ENCODE measurements at places on chromosomes 7 and 10. TPM values are rescaled to one million over a fixed set of nuclear protein-coding genes. Genes with fewer than 3 reads are reported as not detected.

- no peak for DNase-seq
These were observed 207.1 kb upstream of the NFE2L3 start for GRCh38 chr7:25944777-25945515.

Gene CHAT
- not detected for total RNA-seq

GRCh38 chr7:27000496-27000895 lies 95.3 kb downstream of the HOXA1 start:
- no peak for DNase-seq

DNA sequence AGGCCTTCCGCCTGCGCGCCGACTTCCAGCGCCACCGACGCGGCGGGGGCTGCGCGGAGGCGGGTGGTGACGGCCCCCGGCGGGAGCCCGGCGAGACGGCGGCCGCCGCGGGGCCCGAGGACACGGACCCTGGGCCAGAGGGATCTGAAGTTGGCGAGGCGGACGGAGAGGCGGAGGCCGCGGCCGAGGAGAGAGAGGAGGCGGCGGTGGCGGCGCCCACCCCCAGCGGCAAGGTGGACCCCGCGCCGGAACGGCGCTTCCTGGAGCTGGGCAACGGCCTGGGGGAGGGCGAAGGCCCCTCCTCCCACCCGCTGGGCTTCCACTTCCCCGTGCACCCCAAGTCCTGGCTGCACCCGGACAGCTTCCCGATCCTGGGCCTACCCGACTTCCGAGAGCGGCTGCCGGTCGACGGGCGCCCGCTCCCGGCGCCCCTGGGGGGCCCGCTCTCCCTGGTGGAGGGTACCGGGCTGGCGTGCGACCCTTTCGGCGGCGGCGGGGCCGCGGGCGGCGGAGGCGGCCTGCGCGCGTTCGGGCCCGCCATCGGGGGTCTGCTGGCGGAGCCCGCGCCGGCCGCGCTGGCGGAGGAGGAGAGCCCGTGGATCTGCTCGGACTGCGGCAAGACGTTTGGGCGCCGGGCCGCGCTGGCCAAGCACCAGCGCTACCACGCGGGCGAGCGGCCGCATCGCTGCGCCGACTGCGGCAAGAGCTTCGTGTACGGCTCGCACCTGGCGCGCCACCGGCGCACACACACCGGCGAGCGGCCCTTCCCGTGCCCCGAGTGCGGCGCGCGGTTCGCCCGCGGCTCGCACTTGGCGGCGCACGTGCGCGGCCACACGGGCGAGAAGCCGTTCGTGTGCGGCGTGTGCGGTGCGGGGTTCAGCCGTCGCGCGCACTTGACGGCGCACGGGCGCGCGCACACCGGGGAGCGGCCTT lies 16.2 kb downstream of the ZNF316 start:
- DNase-seq: no peak

GRCh38 chr7:1632506-1632905 lies 37.6 kb upstream of the ELFN1 start:
- DNase-seq: no peak

DNA sequence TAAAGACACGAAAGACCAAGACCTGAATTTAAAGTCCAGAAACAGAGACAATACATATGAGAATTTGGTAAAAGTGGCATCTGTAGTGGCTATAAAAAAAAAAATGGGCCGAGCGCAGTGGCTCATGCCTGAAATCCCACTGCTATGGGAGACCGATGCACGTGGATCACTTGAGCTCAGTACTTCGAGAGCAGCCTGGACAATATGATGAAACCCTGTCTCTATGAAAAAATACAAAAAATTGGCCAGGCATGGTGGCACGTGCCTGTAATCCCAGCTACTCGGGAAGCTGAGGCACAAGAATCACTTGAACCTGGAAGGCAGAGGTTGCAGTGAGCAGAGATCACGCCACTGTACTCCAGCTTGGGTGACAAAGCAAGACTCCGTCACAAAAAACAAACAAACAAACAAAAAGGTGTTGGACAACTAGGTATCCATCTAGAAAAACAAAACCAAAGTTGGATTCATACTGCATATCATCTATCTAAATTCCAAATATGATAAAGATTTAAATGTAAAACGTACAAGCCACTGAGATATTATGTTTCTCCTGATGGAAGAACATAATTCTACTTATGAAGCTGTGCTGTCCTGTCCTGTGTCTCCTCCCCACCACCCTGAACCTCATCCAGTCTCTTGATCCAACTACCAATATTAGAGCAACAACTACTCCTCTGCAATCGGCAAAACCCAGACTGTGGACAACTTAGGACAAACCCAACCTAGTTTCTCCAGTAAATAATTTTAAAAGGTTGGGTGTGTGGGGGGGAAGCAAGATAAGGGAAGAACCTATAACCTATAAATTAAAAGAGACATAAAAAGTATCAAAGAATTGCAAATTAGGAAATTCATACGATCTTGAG lies 53.7 kb downstream of the ATAD1 start:
- DNase-seq: no peak

DNA sequence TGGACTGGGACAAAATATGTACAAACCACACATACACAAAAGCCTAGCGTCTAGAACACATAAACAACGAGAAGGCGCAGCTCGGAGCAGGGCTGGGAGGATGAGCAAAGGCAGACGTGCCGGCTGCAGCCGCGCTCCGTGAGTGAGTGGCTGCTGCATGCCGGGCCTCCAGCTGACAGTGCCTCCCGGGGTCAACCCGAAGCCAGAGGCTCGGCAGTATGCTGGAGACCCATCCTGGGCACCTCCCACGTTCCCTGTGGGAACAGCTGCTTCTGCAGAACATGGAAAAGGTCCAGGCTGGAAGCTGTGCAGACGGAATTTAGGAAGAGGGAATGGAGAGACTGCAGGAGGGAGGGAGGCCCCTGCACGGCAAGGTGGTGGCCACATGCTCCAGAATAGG lies 3.6 kb upstream of the GPR146 start:
- DNase-seq: no peak

- no peak for DNase-seq
These were observed 125.9 kb downstream of the TRRAP start for GRCh38 chr7:99004216-99004615.

DNA sequence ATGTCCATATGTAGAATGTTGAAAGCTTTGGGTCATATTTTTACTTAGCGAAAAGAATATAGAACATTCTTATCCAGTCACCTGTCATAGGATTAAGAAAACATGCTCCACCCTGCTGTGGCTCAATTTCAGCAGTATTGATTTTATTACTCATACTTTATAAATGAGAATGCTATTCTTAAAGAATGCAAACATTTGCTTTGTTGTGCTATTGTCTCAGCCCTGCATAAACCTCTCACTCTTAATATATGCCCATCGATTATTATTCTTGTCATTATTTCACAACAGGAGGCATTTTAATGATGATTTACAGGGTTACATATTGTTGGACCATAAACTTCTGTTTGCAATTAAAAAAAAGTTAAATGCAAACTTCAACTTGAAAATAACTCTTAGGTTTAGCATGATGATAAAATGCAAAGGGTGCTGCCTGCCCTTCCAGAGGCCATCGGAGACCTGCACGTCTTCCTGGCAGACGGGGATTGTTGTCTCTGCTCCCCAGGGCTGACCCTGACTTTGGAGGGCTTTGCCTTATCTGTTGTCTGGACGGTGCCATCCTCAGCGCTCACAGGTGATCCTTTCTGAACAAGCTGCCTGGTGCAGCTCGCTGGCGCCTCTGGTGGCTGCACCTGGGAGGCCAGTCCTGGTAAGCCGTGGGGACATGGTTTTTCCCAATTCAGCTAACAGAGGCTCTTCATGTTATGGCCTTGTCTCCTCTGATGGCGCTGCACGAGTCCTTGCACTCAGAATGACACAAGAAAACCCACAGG lies 50.0 kb upstream of the SHH start:
- DNase-seq: no peak

DNA sequence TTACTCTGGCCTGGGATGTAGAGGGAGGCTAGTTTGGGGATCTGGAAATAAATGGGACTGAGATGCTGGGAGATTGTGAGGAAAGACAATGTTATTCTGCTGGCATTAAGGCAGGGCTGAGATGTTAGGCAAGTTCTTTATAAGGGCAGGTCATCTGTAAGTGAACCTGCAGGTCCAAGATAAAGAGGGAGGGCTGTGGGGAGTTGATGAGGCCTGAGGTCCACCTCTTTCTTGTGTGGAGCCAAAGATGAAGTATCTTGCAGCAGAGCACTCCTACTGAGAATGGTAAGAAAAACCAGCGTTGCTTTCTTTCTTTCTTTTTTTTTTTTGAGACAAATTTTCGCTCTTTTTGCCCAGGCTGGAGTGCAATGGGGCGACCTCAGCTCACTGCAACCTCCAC lies 19.1 kb downstream of the CYCS start:
- no peak for DNase-seq

Gene INMT
- not detected for total RNA-seq

Gene CFAP70
- total RNA-seq: 0.28 TPM

DNA sequence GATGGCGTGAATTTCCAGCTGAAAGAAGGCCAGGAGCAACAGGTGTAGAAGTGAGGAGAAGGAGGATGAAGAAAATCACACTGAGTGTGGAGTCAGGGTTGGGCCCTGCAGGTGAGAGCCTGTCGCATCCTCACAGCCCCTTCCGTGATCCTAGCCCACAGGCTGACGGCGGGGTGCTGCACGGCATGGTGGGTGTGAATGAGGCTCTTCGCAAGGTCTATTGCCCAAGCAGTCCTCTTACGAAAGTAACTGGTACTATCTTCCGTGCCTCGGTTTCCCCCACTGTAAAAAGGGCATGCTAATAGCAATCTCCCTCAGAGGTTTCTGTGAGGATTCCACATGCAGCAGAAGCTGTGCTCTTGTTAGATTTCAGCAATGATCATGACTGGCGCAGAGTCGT lies 129.9 kb upstream of the TNS3 start:
- no peak for DNase-seq

GRCh38 chr7:96826089-96826488 lies 116.4 kb upstream of the SEM1 start:
- DNase-seq: no peak

Measured in pulmonary artery endothelial cell (primary cell).